ENCODE measurements at places on chromosomes 7 and 10. TPM values are rescaled to one million over a fixed set of nuclear protein-coding genes. Genes with fewer than 3 reads are reported as not detected.
A peak's percentile ranks its signal among the peaks of the same experiment; 100 is the strongest.

- no peak for DNase-seq
- H3K4me3 ChIP-seq = no peak within 1 kb of the TSS
- H3K27ac ChIP-seq = no peak within 1 kb of the TSS
- H3K36me3 ChIP-seq = no peaks in the 10 kb centered on the region
- H3K4me1 ChIP-seq = no peaks in the 10 kb centered on the region
Measured at GRCh38 chr7:142770661-142771352, at the start of gene PRSS2. Gene PRSS2 (plus strand): TSS chr7:142770970. CDS start chr7:142770983, 13 bp downstream.

- H3K4me1 ChIP-seq = peaks cover 6% of the 10 kb centered on the region
- peaks cover 5% of the 10 kb centered on the region for H3K27me3 ChIP-seq
- peak overlapping the region; percentile 29 for H3K4me3 ChIP-seq
- peak overlapping the region; percentile 94 for H3K27ac ChIP-seq
- no peak for DNase-seq
- no peaks in the 10 kb centered on the region for H3K36me3 ChIP-seq
Measured at GRCh38 chr7:27188386-27189294, 3.6 kb upstream of the HOXA11 start.

GRCh38 chr10:55273946-55274345 lies 472.9 kb upstream of the PCDH15 start:
- no peak for DNase-seq
- no peaks in the 10 kb centered on the region for H3K27me3 ChIP-seq

DNA sequence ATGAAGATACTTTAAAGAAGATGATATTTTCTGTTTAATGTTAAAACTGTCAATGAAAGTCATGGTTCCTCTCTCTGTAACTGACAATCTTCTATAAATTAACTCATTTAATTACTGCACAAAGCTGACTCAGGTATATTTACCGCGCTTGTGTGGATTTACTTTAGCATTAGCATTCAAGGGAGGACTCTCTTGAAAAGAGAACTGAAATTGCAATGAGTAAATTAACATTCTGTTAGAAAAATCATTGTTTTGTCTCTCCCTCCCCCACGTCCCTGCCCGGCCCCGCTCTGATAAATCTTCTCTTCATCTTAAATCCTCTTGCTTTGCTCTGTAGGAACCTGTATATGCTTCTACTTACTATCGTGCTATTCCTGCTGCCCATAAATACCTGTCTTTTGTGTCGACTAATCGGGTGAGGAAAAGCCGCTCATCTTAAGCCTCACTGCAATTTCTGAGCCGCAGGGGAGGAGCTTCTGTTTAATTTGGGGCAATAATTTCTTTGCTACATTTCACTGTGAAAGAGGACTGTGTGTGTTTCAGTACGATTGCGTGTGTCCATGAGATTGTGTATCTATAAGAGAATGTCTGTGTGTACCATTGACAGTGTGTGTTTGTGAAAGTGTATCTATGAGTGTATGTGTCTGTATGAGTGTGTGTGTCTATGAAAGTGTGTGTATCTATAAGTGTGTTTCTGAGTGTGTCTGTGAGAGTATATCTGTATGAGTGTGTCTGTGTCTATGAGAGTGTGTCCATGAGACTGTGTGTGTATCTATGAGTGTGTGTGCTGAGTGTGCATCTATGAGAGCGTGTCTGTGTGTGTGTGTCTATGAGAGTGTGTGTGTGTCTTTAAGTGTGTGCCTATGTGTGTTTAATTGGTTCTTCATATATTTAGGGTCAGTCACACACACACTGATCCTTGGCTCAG lies 46.5 kb upstream of the LYZL2 start:
- H3K4me3 ChIP-seq = no peak overlapping the region
- no peaks in the 10 kb centered on the region for H3K36me3 ChIP-seq
- no peaks in the 10 kb centered on the region for H3K4me1 ChIP-seq
- H3K27me3 ChIP-seq = no peaks in the 10 kb centered on the region
- no peak overlapping the region for H3K27ac ChIP-seq

DNA sequence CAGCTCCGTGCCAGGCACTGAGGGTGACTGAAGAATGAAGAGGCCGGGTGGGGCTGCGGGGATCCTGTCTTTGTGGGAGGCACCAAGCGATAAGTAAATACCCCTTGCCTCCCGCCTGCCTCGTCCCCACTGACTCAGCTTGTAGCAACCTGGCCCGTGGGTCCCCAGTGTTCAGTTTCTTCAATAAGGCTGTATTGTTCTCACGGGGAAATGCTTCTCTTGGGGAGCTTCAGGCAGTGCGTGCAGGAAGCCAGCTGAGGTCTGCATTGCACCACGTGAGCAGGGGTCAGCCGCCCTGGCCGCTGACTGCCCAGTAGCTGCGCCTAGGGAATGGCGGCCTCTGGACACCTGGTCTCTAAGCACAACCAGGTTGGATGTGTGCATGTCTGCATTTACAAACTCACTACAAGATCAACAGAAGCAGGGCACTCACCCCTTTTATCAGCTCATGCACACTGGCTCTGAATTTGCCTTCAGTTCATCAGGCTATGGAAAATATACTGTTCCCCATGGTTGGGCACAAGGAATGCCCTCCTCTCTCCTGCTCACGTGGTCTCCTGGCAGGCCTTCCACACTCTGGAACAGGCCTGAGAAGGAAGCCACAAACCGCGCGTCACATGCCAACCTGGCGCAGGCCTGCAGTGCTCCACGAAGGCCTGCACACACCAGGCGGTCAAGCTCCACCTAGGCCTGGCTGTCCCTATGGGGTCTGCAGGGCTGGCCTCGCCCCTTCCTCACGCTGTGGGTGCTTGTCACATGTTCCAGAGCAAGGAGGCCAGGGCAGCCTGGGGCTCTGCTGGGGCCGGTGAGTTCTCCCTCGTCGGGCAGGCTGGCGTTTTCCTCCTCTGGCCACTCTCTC lies 135.7 kb upstream of the RNF32 start:
- no peaks in the 10 kb centered on the region for H3K27me3 ChIP-seq
- no peak overlapping the region for H3K27ac ChIP-seq
- H3K4me3 ChIP-seq = no peak overlapping the region
- H3K4me1 ChIP-seq = no peaks in the 10 kb centered on the region
- H3K36me3 ChIP-seq = no peaks in the 10 kb centered on the region

Gene INA
- 1.4 TPM for total RNA-seq

GRCh38 chr10:20962165-20962564 lies 65.1 kb upstream of the NEBL start:
- no peaks in the 10 kb centered on the region for H3K27me3 ChIP-seq
- H3K36me3 ChIP-seq = no peaks in the 10 kb centered on the region
- no peak for DNase-seq
- H3K4me1 ChIP-seq = no peaks in the 10 kb centered on the region

GRCh38 chr7:116785843-116786242 lies 76.5 kb upstream of the CAPZA2 start:
- no peak overlapping the region for H3K4me3 ChIP-seq
- H3K4me1 ChIP-seq = peaks cover 1% of the 10 kb centered on the region
- no peaks in the 10 kb centered on the region for H3K36me3 ChIP-seq

Gene DIP2C
- 7.6 TPM for total RNA-seq

- no peaks in the 10 kb centered on the region for H3K36me3 ChIP-seq
- peaks cover 4% of the 10 kb centered on the region for H3K27me3 ChIP-seq
- H3K4me1 ChIP-seq = no peaks in the 10 kb centered on the region
- H3K4me3 ChIP-seq = no peak overlapping the region
- H3K27ac ChIP-seq = no peak overlapping the region
- DNase-seq = no peak
Measured at GRCh38 chr10:132146271-132146671, 40.5 kb upstream of the DPYSL4 start.

GRCh38 chr7:98994046-98994944 lies 116.0 kb downstream of the TRRAP start:
- H3K36me3 ChIP-seq = peaks cover 7% of the 10 kb centered on the region
- H3K27me3 ChIP-seq = no peaks in the 10 kb centered on the region
- no peak overlapping the region for H3K4me3 ChIP-seq
- no peak overlapping the region for H3K27ac ChIP-seq
- no peak for DNase-seq

Gene GFRA1
- total RNA-seq = 1.0 TPM

- H3K27me3 ChIP-seq = no peaks in the 10 kb centered on the region
- H3K4me3 ChIP-seq = no peak overlapping the region
- DNase-seq = no peak
- no peak overlapping the region for H3K27ac ChIP-seq
Measured at GRCh38 chr10:122073508-122073907, 84.5 kb downstream of the TACC2 start.

DNA sequence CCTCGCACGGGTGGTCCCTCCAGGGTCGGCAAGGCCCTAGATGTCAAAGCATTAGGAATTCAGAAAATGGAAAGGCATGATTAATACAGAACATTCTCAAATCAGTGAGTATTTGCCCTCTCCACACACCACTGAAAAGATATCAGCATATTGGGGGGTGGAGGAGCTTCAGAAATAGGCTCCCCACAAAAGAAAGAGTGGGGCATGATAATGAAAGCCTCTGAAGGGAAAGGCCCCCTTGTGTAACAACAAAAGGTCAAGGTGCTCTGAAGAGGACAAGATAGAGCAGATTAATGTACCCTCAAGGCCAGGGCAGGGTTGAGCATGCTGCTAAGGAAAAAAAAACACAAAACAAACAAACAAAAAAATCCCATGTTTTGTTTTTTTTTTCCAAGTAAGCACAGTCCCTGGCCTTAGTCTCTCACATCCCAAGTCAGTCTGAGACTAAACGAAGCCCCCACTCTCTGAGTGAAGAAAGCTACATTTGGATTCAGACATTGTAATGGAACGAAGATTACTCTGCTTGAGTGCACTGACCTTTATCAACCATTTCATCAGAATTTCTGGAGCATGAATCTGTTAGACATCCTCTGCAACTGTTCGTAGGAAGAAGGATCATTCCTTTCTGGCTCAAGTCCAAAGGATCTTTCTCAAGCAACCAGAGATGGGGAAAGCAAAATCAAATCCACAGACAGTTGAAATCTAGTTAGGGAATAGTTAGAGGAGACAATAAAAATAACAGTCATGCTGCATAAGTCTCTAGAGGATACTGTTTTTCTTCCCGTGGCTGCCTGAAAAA lies 27.4 kb upstream of the DGKI start:
- no peak for DNase-seq
- H3K27me3 ChIP-seq = no peaks in the 10 kb centered on the region
- no peaks in the 10 kb centered on the region for H3K4me1 ChIP-seq
- H3K27ac ChIP-seq = no peak overlapping the region
- H3K4me3 ChIP-seq = no peak overlapping the region

- no peak overlapping the region for H3K4me3 ChIP-seq
- H3K4me1 ChIP-seq = no peaks in the 10 kb centered on the region
- DNase-seq = no peak
- no peak overlapping the region for H3K27ac ChIP-seq
Measured at GRCh38 chr7:11252011-11252607, 278.4 kb downstream of the PHF14 start.

- no peak for DNase-seq
- no peak overlapping the region for H3K4me3 ChIP-seq
- no peaks in the 10 kb centered on the region for H3K4me1 ChIP-seq
Measured at GRCh38 chr10:121497513-121498470, 100.5 kb downstream of the FGFR2 start.

- no peak for DNase-seq
- no peaks in the 10 kb centered on the region for H3K36me3 ChIP-seq
- H3K27ac ChIP-seq = no peak overlapping the region
- no peaks in the 10 kb centered on the region for H3K27me3 ChIP-seq
- no peak overlapping the region for H3K4me3 ChIP-seq
Measured at GRCh38 chr10:22219308-22219707, 1.5 kb upstream of the EBLN1 start.

DNA sequence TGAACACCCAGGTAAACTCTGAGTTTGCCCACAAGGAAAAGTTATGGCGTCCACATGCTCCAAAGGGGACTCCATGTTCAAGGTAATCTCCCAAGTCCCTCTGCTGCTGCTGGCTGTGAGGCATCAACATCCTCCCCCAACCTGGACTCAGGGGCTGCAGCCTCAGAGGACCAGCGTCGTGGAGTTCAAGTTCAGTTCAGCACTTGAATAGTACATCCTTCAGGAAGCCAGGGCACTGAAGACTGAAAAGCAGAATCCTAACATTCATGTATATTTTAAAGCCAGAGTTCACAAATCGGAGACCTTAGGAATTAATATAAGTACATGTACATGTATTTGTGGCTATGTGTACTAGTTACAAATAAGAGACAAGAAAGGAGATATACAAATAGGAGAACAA lies 90.4 kb downstream of the PTPRE start:
- H3K36me3 ChIP-seq = no peaks in the 10 kb centered on the region
- no peaks in the 10 kb centered on the region for H3K4me1 ChIP-seq
- H3K27me3 ChIP-seq = no peaks in the 10 kb centered on the region

DNA sequence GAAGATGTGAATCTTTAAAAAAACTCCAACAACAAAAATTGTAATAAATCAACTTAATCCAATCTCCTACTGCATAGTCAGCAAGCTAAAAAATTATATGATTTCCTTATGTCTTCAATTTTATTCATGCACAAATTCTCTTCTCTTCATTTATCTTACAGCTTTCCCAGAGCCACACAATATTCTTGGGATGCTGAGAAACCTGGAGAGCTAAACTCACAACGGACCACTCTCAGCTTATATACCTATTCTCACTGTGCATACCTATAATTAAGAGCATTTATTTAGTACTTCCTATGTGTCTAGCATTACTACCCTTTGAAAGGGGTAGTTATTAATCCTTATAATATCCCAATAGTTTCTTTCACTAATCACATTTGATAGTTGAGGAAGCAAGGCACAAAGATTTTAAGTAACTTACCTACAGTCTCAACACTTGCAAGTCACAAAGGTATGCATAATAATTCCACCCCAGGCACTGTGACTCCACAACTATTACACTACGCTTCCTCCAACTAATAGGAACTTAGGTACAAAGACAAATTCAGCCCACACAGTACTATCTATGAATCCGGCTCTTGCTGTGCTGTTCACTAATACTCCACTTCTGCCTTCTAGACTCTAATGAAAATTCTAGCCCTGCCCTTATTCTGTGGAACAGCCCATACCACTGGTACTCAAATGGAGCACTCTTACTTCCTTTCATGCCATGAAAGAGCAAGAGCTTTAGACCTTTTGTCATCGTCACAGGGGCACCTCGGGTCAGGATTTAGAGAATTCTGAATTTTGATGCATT lies 5.1 kb downstream of the CCDC71L start:
- no peak for DNase-seq
- no peak overlapping the region for H3K27ac ChIP-seq
- H3K4me3 ChIP-seq = no peak overlapping the region
- H3K4me1 ChIP-seq = no peaks in the 10 kb centered on the region
- H3K27me3 ChIP-seq = no peaks in the 10 kb centered on the region

DNA sequence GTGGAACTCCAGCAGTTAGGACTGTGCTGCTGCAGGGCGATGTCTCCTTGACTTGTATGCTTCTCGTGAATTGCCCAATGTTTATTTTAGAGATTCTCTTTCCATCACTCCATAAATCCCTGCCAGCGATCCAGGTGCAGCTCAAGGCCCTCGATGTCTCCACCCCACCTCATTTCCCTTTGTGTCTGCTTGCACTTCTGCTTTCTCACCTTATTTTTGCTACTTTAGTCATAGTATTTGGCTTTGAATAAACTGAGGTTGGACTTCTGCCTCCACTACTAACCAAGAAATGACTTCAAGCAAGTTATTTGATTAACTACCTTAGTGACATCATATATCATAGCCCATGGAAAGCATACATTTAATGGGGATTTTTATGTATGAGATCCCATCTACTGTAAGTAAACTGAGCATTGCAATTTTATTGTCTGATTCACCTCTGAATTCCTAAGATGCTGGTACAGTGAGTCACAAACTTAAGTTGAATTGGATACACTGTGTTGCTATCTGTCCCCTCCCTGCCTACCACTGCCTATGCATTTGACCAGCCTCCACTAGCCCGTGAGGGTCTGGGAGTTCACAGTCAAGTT lies 255.8 kb downstream of the ABCA13 start:
- no peaks in the 10 kb centered on the region for H3K27me3 ChIP-seq
- peaks cover 3% of the 10 kb centered on the region for H3K4me1 ChIP-seq
- no peak overlapping the region for H3K27ac ChIP-seq
- H3K4me3 ChIP-seq = no peak overlapping the region
- peak; percentile 31 for DNase-seq
- H3K36me3 ChIP-seq = no peaks in the 10 kb centered on the region

Gene MEOX2
- 0.69 TPM for total RNA-seq

Data from colonic mucosa (tissue), 4 donors.